ENCODE measurements at places on chromosomes 1 and 21.
A peak's percentile ranks its signal among the peaks of the same experiment; 100 is the strongest.

DNA sequence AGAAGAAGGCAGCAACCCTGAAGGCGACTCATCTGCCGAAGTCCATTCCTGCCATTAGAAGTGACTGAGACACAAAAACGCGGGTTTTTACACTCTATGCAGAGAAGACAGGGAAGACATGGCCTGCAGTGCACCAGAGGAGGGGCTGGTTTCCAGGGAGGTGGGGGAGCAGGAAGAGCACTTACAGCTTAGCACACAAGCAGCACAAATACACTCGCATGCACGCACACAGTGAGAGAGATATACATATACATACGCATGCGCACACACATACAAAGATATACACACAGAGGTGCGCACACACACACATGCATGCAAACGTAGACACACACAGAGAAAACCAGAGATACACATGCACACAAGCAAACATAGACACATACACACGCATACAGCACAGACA, 210.9 kb upstream of the CSF3R start:
- no peak for DNase-seq

DNA sequence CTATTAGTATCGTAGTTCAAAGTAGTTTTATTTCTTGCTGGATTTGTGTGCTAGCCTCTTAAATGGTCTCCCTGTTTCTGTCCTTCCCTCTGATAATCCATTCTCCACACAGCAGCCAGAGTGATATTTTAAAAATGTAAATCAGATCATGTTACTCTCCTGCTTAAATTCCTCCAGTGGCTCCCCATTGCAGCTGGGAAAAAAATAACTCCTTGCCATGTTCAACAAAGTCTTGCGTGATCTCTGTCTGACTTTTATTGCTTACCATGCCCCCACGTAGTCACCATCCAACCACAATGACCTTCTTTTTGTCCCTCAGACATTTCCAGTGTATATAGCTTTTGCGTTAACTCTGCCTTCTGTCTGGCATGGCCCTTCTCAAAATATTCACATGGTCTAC, 178.8 kb downstream of the FGGY start:
- no peak for DNase-seq

- no peak for DNase-seq
Observed at GRCh38 chr21:34011660-34012059, 61.7 kb upstream of the MRPS6 start.

DNA sequence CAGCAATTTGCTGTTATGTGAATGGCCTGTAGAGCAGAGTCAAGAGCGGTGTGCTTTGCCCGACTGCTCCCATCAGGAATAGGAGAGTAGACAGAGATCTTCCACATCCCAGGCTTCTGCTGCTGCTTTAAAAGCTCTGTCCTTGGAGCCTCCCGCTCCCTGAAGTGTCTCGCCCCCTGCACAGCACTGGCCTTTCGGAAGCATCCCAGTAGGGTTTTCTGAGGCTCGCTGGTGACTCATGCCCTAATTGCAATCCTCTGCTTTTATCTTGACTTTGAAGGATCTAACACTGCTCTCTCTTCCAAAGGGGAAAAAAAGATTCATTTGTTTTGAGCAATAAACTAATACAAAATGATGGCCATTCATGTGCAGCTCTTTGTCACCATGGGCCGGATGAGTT, 13.3 kb upstream of the CD101 start:
- no peak for DNase-seq

- DNase-seq = no peak
Observed at GRCh38 chr1:224116131-224116530, 2.2 kb downstream of the FBXO28 start.

- no peak for DNase-seq
Observed at GRCh38 chr1:182533896-182534295, 55.2 kb downstream of the RNASEL start.

DNA sequence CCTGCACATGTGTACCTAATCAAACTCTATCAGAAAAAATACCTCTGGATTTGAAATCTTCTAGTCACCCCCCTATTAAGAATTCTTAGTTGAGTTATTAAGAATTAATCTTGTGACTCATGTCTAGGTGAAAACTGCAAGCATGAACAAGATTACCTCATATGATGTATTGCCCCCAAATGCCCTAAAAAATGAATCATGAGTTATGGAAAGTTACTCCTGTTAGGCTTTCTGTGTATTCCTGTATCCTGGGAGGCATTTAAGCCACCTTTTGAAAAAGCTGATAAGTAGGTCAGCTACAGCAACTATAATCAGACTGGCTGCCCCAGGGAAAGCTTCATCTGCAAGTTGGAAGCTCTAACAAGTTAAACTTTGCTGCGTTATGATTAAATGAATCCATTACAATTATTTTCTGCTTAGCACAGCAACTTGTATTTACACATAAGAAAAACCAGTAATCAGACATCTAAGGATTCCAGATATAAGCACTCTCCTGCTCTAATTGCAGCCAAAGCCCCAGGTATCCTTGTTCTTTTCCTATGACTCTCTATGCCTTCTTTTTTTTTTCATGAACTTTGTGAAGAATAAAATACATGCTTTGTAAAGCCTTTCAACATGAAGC, 147.7 kb downstream of the NTPCR start:
- DNase-seq = no peak

GRCh38 chr1:111908011-111908621, 81.4 kb downstream of the KCND3 start:
- no peak for DNase-seq

DNA sequence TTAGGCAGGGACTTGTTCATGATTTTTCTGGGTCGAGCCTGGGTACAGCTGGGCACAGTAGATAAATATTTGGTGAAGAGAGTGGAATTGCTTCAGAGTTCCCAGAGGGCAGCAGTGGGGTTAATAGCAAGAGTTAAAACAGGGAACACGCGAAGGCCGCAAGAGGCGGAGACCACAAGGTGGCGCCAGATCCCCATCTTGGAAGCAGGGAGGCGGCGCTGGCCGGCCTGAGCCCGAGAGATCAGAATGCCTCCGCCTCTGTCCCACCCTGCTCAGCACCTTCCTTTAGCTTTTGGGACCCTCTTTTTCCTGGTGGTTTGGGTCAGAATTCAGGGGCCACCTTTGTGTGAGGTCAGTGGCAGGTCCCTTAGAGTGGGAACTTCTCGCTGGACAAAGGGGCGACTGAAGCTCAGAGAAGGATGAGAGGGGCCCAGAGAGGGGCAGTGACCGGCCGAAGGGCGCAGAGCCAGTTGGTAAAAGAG, 6.5 kb upstream of the PADI2 start:
- peak; percentile 49 for DNase-seq

GRCh38 chr1:241351841-241352240, 5.2 kb downstream of the RGS7 start:
- DNase-seq = no peak

DNA sequence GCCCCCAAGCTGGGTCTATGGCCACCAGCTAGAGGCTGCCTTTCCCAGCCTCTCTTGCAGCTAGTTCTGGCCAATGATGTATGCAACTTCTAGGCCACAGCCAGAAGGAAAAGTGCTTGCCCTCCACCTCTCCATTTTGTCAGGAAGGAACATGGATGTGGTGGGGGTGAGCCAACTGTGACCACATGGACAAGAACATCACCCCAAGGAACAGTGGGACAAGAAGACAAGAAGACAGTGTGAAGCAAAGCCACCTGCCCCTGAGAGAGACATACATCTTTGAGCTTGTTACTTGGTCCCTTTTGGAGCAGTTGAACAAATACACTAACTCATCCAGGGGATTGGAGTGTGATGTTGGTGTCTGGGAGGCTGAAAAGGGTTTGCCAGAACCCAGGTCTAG, 105.8 kb upstream of the EDN2 start:
- no peak for DNase-seq

DNA sequence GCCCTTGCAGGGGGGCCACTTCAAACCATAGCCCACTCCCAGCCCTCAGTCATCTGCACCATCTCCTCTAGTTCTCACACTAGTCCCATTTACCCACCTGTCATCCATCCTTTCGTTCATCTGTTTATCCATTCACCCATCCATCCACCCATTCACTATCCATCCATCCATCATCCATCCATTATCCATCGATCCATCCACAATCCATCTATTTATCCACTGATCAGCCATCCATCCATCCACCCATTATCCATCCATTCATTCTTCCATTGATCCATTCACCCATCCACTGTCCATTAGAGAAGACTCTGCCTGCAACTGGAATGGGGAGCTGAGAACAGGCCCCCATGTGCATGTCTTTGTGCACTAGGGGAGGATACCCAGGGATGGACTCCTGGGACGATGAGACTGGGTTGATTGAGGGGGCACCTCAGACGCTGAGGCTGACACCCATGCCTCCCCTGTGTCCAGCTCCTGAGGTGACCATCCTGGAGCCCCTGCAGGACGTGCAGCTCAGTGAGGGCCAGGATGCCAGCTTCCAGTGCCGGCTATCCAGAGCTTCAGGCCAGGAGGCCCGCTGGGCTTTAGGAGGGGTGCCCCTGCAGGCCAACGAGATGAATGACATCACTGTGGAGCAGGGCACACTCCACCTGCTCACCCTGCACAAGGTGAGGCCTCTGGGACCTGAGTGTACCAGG, 97.9 kb downstream of the TRIM11 start:
- no peak for DNase-seq

- DNase-seq = no peak
Observed at GRCh38 chr1:164803366-164803765, 244.4 kb downstream of the PBX1 start.

- DNase-seq = no peak
Observed at GRCh38 chr21:35057428-35057827, 8.3 kb upstream of the RUNX1 start.

GRCh38 chr1:153977250-153978240, at the start of gene JTB:
JTB (minus strand) TSS chr1:153977674; CDS start chr1:153977252, 422 bp downstream.
- DNase-seq = no peak

DNA sequence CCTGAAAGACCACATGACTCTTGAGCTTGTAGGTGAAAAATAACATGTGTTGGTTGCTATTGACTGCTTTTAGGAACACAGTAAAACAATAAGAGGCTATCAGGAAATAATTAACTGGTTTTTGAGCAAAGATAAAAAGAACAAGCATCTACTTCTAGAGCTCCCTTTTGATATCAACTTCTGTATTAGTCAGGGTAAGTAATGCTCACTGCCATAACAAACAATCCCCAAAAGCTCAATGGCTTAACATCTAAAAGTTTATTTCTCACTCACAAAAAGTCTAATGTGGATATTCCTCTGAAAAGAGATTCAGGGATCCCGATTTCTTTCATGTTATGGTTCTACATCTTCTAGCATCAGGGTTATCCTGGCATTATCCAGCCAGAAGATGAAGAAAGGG, 25.3 kb upstream of the PROX1 start:
- no peak for DNase-seq

DNA sequence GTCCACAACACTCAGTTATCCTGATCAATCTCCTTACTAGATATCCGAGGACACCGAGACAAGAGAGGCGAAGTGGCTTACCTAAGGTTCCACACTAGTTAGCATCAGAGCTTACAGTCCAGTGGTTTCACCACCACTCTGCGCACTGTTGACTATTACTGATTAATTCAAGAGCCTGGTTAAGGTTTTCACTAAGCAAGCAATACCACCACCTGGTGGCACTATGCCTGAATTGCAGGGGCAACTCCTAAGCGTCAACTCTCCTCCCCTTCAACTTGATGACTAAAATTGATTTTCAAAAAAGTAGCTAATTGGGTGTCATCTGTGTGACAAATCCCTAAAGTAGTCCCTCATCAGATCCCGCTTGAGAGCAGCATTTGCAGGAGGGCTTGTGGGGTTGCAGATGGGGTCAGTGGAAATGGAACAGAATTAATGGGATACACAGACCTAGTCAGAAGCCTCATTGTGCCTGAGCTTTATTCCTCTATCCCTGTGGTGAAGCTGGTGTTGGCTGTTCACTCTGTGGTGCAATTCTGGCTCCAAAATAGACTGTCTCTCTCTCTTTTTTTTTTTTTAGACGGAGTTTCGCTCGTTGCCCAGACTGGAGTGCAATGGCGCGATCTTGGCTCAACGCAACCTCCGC, 9.1 kb downstream of the TTC22 start:
- no peak for DNase-seq

Measured in HS-5 (cell line).